Left lung (tissue), 14 donors: ENCODE measurements at places on chromosomes 11 and 22.

- DNase-seq: no peak
Measured at GRCh38 chr22:23068096-23068831, 2.1 kb upstream of the GNAZ start.

- DNase-seq: no peak
Measured at GRCh38 chr22:50199829-50200460, 866 bp upstream of the SELENOO start.

- DNase-seq: no peak
Measured at GRCh38 chr11:86991341-86991740, 36.1 kb upstream of the FZD4 start.

- no peak for DNase-seq
Measured at GRCh38 chr11:24422376-24422775, 74.5 kb upstream of the LUZP2 start.

- DNase-seq: peak; percentile 64
Measured at GRCh38 chr22:24106385-24107381, 74.6 kb upstream of the SUSD2 start.

- DNase-seq: peak; percentile 51
Measured at GRCh38 chr22:24402460-24403192, 24.8 kb upstream of the ADORA2A start.
